Prostate gland (tissue), 2 donors: ENCODE measurements at places on chromosomes 5 and 9. TPM values are rescaled to one million over a fixed set of nuclear protein-coding genes. Genes with fewer than 3 reads are reported as not detected.
A peak's percentile ranks its signal among the peaks of the same experiment; 100 is the strongest.

- H3K36me3 ChIP-seq: no peaks in the 10 kb centered on the region
- H3K4me3 ChIP-seq: no peak overlapping the region
- H3K27me3 ChIP-seq: no peaks in the 10 kb centered on the region
- H3K4me1 ChIP-seq: no peaks in the 10 kb centered on the region
- no peak overlapping the region for H3K27ac ChIP-seq
- no peak for DNase-seq
Measured at GRCh38 chr9:78765861-78766260, 468.9 kb downstream of the PSAT1 start.

- no peak overlapping the region for H3K4me3 ChIP-seq
Measured at GRCh38 chr5:134240421-134240962, 14.6 kb upstream of the PPP2CA start.

DNA sequence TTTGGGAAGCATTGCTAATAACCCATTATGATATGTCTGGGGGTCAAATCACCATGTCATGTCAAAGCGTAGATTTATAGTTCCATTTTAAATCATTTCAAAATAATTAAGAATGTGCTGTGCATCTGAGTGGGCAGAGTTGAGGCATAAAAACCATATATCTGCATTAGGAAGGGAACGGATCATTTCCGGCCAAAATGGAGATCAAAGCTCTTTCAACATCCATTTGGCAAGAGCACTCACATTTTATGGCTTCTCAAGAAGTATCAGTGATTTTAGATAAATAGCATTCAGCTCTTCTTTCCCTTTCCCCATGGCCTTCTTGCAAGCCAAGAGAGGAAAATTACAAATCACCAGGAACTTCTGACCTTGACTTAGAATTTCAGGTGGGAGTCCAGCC, 89.9 kb downstream of the HSPA4 start:
- DNase-seq: no peak
- H3K4me3 ChIP-seq: no peak overlapping the region
- H3K27me3 ChIP-seq: no peaks in the 10 kb centered on the region
- no peaks in the 10 kb centered on the region for H3K4me1 ChIP-seq

DNA sequence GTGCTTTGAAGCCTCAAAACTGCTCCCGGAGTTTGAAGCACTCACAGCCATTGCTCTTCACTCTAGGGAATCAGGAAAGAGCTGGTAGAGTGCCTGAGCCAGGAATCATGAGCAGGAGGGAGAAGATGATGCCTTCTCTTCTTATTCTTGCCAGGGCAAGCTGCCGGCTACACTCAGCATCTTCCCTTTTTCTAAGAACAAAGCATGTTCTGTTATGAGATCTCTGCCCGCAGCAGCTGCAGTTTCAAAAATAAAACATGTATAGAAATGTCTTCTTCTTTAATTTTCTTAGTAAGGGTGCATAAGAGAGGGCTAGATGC, 57.9 kb upstream of the RICTOR start:
- no peaks in the 10 kb centered on the region for H3K4me1 ChIP-seq
- H3K27ac ChIP-seq: no peak overlapping the region
- no peak overlapping the region for H3K4me3 ChIP-seq
- H3K27me3 ChIP-seq: no peaks in the 10 kb centered on the region
- no peaks in the 10 kb centered on the region for H3K36me3 ChIP-seq
- DNase-seq: no peak

DNA sequence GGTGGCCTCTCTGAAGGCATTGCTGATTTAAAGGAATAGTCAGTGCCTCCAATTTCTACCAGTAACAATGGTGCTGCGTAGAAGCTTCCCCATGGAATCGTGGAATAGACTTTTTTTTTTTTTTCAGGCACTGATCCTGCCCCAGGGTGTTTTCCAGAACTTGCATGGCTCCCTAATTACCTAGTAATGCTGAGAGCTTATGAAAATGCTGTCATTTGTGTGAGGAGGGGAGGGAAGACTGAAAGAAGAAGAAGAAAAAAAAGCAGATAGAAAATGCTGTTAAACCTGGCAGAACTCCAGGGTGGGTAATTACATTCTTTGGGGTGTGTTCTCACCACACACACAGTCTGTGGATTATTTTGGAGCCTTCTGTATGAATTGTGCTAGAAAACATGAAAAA, 4.8 kb upstream of the GRIA1 start:
- H3K36me3 ChIP-seq: no peaks in the 10 kb centered on the region
- DNase-seq: no peak
- H3K27ac ChIP-seq: no peak overlapping the region
- H3K4me1 ChIP-seq: no peaks in the 10 kb centered on the region
- peaks cover under 1% of the 10 kb centered on the region for H3K27me3 ChIP-seq

DNA sequence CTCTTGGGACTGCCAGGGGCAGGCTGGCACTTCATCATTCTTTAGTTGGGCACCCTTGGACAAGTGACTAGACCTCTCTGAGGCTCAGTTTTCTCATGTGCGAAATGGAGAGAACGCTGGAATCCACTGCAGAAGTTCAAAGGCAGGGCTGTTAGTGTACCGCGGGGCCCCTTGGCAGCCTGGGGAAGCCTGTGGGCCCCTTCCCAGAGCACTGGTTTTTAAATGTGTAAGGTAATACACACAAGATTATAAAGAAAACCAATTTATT, 209.5 kb upstream of the MVB12B start:
- H3K27ac ChIP-seq: no peak overlapping the region
- H3K4me1 ChIP-seq: no peaks in the 10 kb centered on the region
- no peaks in the 10 kb centered on the region for H3K27me3 ChIP-seq
- DNase-seq: no peak
- no peak overlapping the region for H3K4me3 ChIP-seq

GRCh38 chr5:31378838-31379237, 153.1 kb downstream of the DROSHA start:
- H3K27ac ChIP-seq: no peak overlapping the region

DNA sequence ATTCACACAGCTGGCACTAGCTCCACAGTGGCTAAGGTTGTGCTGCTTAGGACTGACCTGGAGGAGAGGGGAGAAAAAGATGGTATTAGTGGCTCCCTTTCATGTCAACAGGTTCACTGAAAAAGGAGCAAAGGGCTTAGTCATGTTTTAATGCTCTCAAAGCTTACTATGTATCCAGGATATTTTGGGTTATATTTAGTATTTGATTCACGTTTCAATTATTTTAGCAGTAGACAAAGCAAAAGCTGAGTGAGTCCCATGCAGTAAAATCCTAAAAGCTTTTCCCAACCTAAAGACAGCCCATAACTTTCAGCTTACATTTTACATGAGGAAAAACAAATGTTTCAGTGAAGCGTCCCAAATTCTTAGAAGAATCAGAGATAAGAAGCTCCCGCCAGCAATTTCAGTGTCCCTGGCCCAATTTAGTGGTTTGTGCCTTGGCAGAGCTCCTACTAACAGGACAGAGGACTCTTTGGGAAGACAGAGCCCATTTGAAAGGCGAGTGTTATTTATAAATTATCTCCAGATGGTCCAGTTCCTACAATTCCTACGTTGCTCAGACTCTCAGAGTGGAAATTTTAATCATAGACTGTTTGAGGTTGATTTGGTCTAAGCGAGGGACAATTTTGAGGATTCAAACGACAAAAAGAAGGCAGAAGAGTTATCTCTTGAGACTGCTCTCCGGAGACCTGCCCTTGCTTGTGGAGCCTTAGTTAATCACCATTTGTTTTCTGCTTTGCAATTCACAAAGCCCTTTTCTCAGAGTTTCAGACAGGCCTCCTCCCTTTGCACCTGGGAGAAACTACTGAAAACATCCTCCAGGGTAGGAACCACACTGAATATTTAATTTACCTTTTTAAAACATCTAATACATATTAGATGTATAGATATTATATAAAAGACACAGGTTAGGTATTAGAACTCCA, 225.0 kb upstream of the ANKRD55 start:
- no peak overlapping the region for H3K4me3 ChIP-seq
- no peaks in the 10 kb centered on the region for H3K4me1 ChIP-seq
- no peak overlapping the region for H3K27ac ChIP-seq
- H3K36me3 ChIP-seq: no peaks in the 10 kb centered on the region

- no peak overlapping the region for H3K4me3 ChIP-seq
- no peaks in the 10 kb centered on the region for H3K4me1 ChIP-seq
- H3K36me3 ChIP-seq: no peaks in the 10 kb centered on the region
- no peak for DNase-seq
- no peaks in the 10 kb centered on the region for H3K27me3 ChIP-seq
Measured at GRCh38 chr5:83000428-83000827, 76.8 kb downstream of the TMEM167A start.

DNA sequence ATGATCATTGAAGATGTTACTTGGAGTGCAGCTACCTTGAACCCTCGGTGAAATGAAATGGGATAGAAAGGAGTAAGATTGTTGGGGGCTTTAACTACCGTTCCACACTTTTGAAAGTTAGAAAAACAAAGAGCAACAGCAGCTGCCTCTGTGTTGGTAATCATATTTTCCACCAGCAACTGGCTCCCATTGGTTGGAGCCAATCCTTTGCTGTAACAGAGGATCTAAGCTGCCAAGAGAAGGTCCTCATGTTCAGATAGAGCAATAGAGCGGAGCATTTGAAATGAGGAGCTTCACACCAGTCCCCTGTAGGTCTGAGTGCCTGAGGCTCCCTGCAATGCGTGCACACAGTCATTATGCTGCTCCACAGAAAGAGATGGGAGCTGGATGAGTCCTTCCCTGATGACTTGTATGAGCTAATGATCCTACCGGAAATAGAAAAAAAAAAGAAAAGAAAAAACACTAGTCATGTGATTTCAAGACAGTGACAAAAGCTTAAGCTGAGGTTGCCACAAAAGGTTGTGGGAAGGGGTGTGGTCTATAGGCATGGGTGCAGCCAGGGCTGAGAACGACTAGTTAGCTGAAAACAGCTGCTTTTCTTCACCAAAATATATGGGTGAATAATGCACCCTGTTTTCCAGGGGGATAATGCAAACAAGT, 300.7 kb downstream of the MLLT3 start:
- no peaks in the 10 kb centered on the region for H3K4me1 ChIP-seq
- no peak overlapping the region for H3K4me3 ChIP-seq
- DNase-seq: no peak
- H3K27me3 ChIP-seq: no peaks in the 10 kb centered on the region

GRCh38 chr5:98231089-98231488, 542.4 kb upstream of the RGMB start:
- H3K4me1 ChIP-seq: no peaks in the 10 kb centered on the region
- H3K27me3 ChIP-seq: no peaks in the 10 kb centered on the region
- H3K4me3 ChIP-seq: no peak overlapping the region
- H3K27ac ChIP-seq: no peak overlapping the region

- no peaks in the 10 kb centered on the region for H3K4me1 ChIP-seq
- no peaks in the 10 kb centered on the region for H3K36me3 ChIP-seq
- no peak for DNase-seq
- no peak overlapping the region for H3K4me3 ChIP-seq
- no peak overlapping the region for H3K27ac ChIP-seq
Measured at GRCh38 chr5:73801686-73802085, 175.7 kb downstream of the ARHGEF28 start.

GRCh38 chr9:95226921-95227320, 90.6 kb downstream of the FANCC start:
- no peak for DNase-seq
- no peak overlapping the region for H3K27ac ChIP-seq
- no peak overlapping the region for H3K4me3 ChIP-seq
- no peaks in the 10 kb centered on the region for H3K27me3 ChIP-seq

- H3K27me3 ChIP-seq: no peaks in the 10 kb centered on the region
- H3K4me3 ChIP-seq: no peak overlapping the region
- no peaks in the 10 kb centered on the region for H3K4me1 ChIP-seq
- no peaks in the 10 kb centered on the region for H3K36me3 ChIP-seq
- DNase-seq: no peak
Measured at GRCh38 chr5:171495122-171495700, 75.8 kb downstream of the FGF18 start.

DNA sequence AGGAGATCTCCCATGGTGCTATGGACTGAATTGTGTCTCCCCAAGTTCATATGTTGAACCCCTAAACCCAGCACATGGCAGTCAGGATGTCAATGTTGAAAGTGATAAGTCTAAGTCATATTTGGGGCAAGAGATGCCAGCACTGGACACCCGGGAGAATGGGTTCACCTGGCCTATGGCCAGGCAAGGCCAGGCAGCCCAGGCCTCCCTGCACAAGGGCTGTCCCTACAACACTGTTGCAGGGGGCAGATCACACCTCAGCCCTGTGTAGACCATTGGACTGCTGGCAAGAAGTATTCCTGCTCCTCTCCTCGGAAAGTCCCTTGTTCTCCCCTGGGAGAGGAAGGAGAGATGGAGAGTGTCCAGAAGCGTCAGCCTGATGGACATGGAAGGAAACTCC, 240.5 kb downstream of the GADD45G start:
- no peak overlapping the region for H3K4me3 ChIP-seq
- H3K27ac ChIP-seq: peak overlapping the region; percentile 17
- DNase-seq: no peak
- peaks cover 5% of the 10 kb centered on the region for H3K4me1 ChIP-seq

DNA sequence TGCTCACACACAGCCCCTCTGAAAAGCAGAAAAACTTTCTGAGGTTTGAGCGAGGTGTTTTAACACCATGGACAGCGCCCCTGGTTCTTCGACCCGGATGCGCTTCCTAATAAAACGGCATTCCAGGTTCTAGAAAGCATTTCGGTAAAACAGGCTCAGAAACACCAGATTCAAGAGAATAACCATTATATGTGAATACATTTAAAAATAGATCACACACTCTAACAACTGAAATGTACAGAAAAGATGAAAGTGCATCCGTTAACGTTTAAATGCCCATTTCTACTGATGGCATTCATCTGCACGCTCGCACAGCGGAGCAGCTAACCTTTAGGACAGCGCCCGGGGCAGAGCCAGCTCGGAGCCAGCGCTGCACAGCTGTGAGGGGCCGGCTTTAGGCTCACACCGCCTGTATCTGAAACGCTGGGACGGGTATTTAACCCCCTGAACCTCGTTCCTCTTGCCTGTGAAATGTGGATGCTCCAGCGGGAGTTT, 26.3 kb upstream of the TENT4A start:
- H3K27me3 ChIP-seq: no peaks in the 10 kb centered on the region
- H3K36me3 ChIP-seq: no peaks in the 10 kb centered on the region
- no peak overlapping the region for H3K4me3 ChIP-seq
- DNase-seq: no peak
- peaks cover 3% of the 10 kb centered on the region for H3K4me1 ChIP-seq

DNA sequence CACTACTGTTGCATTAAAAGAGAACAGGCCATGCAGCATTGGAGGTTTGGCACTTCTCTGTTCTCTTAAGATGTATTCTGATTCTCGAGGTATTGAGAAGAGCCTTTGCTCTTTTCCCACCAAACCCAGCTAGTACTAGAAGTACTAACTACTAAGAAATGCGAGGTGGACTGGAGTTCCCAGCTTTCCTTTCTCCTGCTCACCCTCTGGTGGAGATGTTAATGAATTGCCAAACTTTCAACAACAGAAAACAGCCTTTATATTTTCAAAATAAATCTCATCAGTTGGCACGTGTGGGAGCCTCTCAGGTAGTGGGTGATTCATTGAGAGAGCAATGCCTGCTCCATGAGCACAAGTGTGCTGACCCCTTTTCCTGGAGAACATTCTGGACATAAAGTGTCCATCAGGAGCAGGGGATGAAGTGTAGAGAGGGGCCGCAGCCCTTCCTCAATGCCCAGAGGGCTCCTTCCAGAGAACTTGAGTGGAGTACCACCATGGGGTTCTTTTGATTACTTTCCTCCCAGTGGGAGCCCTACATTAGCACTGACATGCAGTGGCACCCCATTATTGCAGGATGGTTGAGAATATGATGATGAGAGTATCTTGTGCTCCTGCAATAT, 45.7 kb downstream of the TMEM174 start:
- H3K27ac ChIP-seq: no peak overlapping the region
- peaks cover 23% of the 10 kb centered on the region for H3K27me3 ChIP-seq
- no peak overlapping the region for H3K4me3 ChIP-seq
- H3K36me3 ChIP-seq: no peaks in the 10 kb centered on the region
- DNase-seq: no peak

Gene CAVIN4
- total RNA-seq: 1.2 TPM

Gene PCDH1
- total RNA-seq: 49.2 TPM

Gene TLR4
- 9.7 TPM for total RNA-seq

Gene INVS
- 17.7 TPM for total RNA-seq

Gene SPINK13
- not detected for total RNA-seq

Gene EQTN
- 3.0 TPM for total RNA-seq
